Stimulated activated naive CD4-positive, alpha-beta T cell (primary cell): ENCODE measurements at places on chromosomes 12 and 14.

DNA sequence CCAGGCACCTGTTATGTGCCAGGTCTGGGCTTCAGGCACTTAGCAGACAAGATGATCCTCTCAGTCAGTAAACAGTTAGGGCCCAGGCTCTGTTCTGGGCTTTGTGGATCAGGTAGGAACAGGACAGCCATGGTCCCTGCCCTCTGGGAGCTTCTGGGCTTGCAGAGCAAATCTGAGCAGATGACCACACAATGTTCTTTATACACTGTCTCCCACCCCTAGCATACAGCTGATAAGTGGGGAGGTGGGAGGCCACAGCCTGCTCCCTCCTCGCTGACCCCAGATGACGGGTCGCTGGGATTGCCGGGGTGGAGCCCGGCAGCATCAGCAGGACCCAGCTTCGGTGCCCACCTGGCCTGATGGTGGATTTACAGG lies 53.1 kb upstream of the RIN3 start:
- DNase-seq: no peak

DNA sequence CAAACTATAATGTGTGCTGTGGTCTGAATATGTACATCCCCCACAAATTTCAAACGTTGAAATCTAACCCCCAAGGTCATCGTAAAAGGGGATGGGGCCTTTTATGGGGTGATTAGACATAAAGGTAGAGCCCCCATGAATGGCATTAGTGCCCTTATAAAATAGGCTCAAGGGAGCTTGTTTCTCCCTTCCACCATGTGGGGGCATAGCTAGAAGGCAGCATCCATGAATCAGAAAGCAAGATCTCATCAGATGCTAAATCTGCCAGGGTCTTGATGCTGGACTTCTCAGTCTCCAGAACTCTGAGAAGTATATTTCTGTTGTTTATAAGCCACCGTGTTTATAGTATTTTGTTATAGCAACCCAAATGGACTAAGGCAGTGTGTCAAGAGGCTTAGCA lies 33.4 kb upstream of the IGF1 start:
- no peak for DNase-seq

GRCh38 chr12:92502417-92503028 lies 200.3 kb upstream of the PLEKHG7 start:
- DNase-seq: no peak

- no peak for DNase-seq
Measured at GRCh38 chr14:21278632-21279031, 1.3 kb upstream of the RPGRIP1 start.

DNA sequence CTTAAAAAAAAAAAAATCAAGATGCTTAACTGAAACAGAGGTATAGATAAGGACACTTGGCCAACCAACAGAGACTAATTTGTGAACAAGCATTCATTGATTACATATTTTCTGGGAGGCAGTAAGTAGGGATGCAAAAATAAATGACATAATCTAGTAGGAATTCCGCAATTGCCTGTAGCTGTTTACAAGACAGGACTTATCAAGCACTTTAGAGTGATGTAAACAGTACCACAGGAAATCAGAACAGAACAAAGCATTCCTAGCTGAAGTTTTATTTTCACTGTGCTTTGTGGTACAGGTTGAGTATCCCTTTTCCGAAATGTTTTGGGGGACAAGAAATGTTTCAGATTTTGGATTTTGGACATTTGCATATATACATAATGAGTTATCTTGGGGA lies 68.2 kb upstream of the FGD4 start:
- DNase-seq: no peak
